ENCODE measurements at places on chromosomes 7 and 10. TPM values are rescaled to one million over a fixed set of nuclear protein-coding genes. Genes with fewer than 3 reads are reported as not detected.

GRCh38 chr10:44010873-44011602 lies 362.4 kb upstream of the ZNF32 start:
- no peak for DNase-seq

- DNase-seq = no peak
Measured at GRCh38 chr7:1719913-1720312, 49.8 kb downstream of the ELFN1 start.

DNA sequence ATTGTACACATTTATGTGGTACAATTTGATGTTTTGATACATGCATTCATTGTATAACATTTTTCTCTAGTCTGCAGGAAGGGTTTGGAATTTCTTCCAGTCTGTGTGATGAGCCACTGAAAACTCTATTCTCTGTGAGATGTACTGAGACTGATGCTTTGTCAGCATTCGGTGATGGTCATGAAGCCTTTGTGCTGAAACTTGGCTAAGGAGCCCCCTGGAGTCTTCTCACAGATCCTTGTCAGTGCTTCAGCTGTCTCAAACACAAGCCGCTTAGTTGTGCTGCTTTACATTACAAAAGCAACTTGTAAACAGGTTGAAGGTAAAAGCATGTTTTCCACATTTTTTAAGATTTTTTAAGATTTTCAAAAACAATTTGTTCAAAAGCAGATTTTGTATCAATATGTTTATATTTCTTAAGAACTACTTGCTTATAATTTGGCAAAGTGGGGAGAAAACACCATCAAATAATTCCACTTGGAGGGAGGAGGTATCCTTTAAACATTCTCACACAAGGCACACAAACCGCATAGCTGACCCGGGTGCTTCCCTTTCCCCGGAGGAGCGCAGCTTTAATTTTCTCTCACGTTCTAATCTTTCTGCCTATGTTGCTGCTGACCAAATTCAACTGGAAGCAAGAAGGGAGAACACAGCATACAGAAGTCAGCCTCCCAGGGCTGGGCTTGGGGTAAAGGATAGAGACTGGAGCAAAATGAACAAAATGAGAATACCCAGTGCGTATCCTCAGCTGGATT lies 249.8 kb upstream of the VSTM2A start:
- DNase-seq = no peak

- DNase-seq = no peak
Measured at GRCh38 chr7:50937727-50938126, 155.0 kb upstream of the GRB10 start.

DNA sequence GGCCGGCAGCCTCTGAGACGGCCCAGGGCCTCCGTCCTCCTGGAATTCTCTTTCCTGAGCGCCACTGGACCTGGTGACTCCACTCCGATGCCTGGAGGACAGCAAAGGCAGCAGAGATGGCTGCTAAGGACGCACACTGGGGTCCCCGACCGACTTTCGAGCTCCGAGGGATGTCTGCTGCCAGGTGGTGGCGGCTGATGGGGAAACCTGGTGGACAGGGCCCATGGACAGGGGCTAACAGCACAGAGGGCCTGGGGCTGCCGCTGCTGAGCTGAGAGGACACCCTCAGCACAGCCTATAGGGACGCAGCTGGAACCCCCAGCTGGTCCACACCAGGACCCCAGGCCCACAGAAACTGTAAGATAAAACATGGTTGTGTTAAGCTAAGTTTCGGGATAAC lies 366.3 kb downstream of the DNAJB6 start:
- DNase-seq = no peak

DNA sequence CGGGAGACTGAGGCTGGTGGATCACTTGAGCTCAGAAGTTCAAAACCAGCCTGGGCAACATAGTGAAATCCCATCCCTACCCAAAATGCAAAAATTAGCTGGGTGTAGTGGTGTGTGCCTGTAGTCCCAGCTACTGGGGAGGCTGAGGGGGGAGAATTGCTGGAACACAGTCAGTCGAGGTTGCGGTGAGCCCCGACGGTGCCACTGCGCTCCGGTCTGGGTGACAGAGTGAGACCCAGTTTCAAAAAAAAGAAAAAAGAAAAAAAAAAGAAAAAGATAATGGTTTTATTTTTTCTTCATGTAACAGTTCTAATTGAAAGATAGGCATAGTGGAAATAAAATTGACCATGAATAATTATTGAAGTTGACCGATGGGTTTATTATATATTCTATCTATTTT lies 99.9 kb downstream of the SUGCT start:
- no peak for DNase-seq

The TDRD1 gene
- 0.64 TPM for total RNA-seq

The ATE1 gene
- 18.4 TPM for total RNA-seq

The INA gene
- 1.3 TPM for total RNA-seq

The AKR1C2 gene
- total RNA-seq = 1.6 TPM

The PRRT4 gene
- not detected for total RNA-seq

All from fibroblast of villous mesenchyme (primary cell).